ENCODE measurements at places on chromosomes 2 and 18.

DNA sequence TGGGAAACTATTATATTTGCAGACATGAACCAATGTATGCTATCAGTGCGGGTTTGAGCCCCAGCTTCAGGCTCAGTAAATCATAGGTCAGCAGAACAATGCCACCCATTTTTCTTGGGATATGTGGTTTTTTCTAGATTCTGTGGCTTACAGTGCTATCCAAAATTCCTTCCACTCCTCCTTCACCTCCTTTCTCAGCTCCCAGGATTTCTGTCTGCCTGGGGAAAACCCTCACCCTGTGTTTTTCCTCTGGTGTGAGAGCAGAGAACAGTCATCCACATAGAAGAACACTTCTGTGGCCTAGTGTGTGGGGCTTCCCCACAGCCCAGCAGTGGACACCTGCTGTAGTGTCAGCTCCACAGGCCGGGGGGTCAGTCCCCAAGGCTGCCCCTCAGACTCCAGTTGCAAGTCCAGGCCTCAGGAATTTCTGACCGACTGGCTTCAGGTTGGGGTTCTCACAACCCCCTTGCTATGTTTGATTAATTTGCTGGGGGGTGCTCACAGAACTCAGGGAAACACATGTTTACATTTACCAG, 238.2 kb downstream of the LDLRAD4 start:
- DNase-seq = no peak

- DNase-seq = no peak
Observed at GRCh38 chr2:8985561-8986326, 17.7 kb downstream of the MBOAT2 start.

DNA sequence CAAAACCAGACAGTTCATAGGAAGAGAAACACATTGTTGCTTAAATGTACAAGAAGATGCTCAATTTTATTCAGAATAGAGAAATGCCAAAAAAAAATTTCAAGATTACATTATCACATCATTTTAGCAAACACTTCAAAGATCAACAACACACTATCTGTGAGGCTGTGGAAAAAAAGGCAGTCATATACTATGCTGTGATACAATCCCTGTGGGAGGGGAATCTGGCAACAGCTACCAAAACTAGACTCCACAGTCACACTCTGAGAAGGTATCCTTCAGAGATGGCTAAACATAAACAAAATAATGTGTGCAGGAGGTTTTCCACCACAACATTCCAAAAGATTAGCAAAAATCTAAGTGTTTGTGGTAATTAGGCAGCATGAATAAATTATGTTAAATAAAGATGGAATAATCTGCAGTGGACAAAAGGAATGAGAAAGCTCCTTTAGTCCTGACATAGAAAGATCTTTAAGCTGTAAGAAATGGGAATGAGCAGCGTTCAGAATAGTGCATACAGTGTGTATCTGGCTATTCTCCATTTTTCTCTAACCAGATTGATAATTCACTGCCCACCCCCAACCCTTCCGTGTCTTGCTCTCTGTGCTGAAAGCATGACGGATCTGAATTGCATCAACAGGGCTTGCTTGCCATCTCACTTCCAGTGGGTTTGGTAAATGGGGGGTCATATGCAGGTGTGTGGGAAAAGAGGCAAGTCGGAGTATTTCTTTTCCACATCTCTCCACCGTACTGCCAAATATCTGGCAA, 329.6 kb downstream of the MBD2 start:
- no peak for DNase-seq

DNA sequence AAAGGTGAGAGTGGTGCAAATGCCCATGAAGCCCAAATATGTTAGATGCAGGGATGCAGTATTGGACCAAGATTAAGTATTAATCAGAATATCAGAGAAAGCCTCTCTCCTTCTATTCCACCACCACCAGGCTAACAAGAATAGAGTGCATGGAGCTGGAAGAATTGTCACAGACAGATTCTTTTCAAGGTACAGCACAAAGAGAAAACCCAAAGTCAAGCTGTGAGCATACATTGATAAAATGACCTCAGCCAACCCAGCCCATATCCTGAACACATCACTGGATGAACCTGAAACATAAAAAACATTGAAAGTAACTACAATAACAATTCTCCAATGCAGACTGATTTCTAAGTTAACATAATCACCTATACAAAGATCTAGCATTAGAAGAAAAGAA, 445.7 kb upstream of the NETO1 start:
- DNase-seq = no peak

GRCh38 chr18:7666195-7666776, 99.2 kb downstream of the PTPRM start:
- DNase-seq = no peak

DNA sequence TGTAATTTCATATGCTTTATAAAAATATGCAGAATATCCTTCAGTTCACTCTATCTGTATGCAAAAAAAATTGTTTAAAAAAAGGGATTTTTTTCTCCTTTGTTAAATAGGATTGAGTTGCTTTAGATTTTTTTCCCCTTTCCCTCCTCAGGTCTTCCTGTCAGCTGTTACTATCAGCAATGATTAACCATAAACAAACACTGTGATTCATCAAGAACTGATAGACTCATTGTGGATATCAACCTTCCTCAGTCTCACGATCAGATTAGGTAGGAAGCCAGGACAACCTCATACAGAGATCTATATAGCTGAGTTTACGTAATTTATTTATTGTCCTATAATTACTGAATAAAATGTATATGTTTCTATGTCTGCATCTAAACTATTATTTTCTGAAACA, 2136.2 kb upstream of the CELF4 start:
- no peak for DNase-seq

GRCh38 chr18:36460324-36460850, 162.9 kb downstream of the FHOD3 start:
- DNase-seq = no peak

DNA sequence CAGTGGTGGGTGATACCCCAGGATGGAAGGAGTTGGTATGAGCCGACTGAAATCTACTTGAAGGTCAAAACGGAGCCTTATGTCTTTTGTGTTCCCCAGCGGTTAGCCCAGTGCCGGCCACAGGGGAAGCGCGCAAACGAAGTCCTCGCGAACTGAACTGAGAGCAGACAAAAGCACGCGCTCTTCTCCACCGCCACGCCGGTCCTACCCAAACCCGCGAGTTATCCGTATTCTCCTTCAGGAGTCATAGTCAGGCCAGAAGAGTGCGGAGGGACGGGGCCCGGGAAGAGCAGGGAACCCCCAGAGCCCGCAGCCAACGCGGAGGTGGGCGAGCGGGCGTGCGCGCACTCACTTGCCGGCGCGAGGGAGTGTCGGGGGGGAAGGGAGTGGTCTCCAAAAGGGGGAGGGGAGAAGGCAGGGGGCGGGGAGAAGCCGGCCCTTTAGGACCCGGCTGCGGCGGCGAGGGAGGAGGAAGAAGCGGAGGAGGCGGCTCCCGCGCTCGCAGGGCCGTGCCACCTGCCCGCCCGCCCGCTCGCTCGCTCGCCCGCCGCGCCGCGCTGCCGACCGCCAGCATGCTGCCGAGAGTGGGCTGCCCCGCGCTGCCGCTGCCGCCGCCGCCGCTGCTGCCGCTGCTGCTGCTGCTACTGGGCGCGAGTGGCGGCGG, at the start of gene IGFBP2:
Gene IGFBP2, plus strand, starts transcription at position 469 of the 664 bp plus-strand sequence. Its CDS starts 104 bp downstream, at position 573.
- peak; percentile 3 for DNase-seq

- DNase-seq = no peak
Observed at GRCh38 chr2:119025013-119025412, 83.0 kb downstream of the MARCO start.

DNA sequence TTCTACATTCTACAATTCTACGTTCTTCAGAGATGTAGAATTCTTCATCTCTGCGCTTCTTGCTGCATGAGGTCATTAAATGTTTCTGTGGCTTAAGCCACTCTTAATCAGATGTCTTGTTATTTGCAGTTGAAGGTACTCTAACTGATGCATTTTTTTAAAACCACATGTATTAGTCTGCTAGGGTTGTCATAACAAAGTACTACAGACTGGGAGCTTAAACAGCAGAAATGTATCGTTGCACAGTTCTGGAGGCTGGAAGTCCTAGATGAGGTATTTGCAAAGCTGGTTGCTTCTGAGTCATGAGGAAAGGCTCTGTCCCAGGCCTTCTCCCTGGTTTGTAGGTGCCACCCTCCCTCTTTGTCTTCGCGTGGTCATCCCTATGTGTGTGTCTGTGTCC, 176.3 kb upstream of the GLI2 start:
- DNase-seq = no peak

GRCh38 chr2:172109988-172110811, 7.5 kb upstream of the DLX2 start:
- DNase-seq = no peak

DNA sequence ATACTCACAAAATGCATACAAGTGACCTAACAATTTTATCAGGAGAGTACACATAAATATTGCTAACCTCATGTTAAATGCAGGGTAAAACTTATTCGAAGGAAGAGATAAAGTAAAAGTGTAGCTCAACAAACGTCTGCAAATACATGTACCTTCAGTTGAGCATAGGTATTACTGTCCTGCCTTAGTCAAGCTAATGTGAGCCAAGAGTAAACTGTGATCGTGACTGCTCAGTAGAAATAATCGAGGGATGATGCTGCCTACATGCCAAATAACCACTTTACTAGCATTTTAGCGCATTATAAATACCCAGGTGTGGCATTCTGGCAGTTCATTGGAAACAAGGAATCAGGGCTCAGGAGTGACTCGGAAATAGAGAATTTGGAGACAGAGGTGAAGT, 779.5 kb downstream of the SOCS6 start:
- no peak for DNase-seq

GRCh38 chr2:172281648-172282570, 145.5 kb upstream of the ITGA6 start:
- DNase-seq = no peak

- no peak for DNase-seq
Observed at GRCh38 chr2:20542269-20542668, 95.4 kb downstream of the RHOB start.

GRCh38 chr2:99891428-99891780, 251.0 kb downstream of the AFF3 start:
- no peak for DNase-seq

DNA sequence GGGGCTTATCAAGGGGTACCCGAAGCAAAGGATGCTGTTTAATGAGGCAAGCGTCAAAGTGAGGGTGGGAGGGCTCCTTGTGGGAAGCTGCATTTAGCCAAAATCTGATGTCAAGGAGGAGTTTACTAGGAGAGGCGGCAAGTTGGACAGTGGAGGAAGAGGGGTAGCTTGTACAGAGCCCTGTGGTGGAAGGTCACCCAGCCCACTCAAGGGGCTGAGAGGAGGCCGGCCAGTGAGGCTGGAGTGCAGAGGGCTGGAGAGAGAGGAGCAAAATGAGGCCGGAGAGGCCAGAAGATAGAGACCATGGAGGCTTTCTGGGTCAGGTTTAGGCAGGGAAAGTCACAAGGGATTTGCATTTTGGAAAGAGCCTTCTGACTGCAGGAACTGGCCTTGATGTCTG, 49.5 kb downstream of the ASB1 start:
- DNase-seq = no peak

GRCh38 chr2:41283079-41283775, 764.6 kb upstream of the PKDCC start:
- DNase-seq = no peak

- DNase-seq = no peak
Observed at GRCh38 chr2:109242654-109243331, 113.8 kb downstream of the SH3RF3 start.

DNA sequence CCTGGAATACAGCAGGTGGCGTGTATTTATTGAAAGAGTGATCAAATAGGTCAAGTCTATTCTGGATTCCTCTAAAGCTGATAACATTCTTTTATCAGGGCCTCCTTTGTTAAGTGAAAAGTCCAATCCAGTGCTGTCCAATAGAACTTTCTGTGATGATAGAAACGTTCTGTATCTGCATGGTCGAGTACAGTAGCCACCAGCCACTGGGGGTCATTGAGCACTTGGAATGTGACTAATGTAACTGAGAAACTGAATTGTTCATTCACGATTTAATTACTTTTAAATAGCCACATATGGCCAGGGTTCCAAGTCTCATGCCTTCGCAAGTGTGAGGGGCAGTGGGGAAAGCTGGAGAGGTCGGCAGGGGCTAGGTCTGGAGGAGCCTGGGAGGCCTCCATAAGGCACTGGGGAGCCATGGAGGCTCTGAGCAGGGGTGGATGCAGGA, 20.5 kb downstream of the SH2D6 start:
- no peak for DNase-seq

DNA sequence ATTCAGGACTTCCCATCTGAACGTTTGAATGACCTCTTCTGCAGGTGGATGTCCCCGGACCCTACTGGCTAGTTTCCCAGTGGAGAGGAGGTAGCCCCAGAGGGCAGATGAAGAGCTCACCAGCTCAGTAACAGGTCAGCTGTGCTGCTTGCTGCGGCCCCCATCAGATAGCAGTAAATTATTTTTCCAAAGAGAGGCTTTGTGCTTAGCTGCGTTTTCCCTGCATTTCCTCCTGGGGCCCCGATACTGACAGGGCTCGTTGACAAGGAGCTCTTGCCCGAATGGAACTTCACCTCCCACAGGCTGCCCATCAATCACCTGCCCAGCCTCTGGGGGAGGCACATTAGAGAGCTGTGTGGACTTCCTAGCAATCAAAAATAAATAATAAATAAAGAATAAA, 185.8 kb downstream of the DOK6 start:
- no peak for DNase-seq

GRCh38 chr2:43340066-43340465, 113.7 kb upstream of the ZFP36L2 start:
- DNase-seq = no peak

GRCh38 chr18:45628979-45629958, 14.0 kb downstream of the SLC14A2 start:
- DNase-seq = no peak

GRCh38 chr2:168583064-168583709, 127.1 kb downstream of the CERS6 start:
- no peak for DNase-seq

GRCh38 chr2:67399144-67399543, 2.0 kb downstream of the ETAA1 start:
- DNase-seq = no peak

DNA sequence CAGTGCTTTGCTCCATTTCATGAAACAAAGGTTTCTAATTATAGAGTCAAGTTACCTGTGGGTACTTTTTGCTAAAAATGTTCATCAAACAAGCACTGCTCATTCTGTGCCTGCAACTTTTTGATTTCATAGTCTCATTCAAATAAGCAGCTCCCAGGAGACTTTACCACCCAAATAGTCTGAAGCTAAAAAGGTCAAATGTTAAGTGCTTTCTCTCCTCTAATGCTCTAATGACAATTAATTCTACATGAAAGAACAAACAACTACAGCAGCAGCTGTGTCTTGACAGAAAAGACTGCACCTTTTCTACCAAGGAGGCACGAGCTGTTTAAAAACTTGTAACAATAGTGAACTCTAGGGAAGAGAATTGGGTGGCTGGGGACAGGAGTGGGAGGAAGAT, 65.3 kb downstream of the CCDC93 start:
- DNase-seq = no peak

- no peak for DNase-seq
Observed at GRCh38 chr18:9890957-9891356, 5.2 kb downstream of the TXNDC2 start.
